Activated CD4-positive, alpha-beta T cell treated with anti-CD3 and anti-CD28 coated beads, Interleukin-2, amount 10 ng/mL, durations not matched to agents 24 days and 14 days (primary cell): ENCODE measurements at places on chromosomes 7 and 10. TPM values are rescaled to one million over a fixed set of nuclear protein-coding genes. Genes with fewer than 3 reads are reported as not detected.

DNA sequence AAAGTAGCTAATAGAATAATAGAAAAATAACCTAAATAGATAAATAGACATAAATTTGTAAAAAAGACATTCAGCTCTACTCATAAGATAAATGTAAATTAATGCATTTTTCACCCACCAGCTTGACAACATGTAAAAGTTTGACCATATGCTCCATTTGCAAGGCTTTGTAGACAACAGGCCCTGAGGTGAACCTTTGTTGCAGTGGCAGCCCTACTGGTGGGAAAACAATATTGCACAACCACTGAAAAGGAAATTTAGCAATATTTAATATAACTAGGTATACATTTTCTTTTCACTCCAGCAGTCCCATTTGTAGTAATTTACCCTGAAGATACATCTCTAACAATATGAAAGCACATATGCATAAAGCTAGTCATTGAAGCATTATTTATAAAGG lies 39.0 kb upstream of the ADRA2A start:
- H3K27ac ChIP-seq: no peak overlapping the region
- H3K27me3 ChIP-seq: peaks cover 5% of the 10 kb centered on the region
- no peaks in the 10 kb centered on the region for H3K4me1 ChIP-seq
- peaks cover 11% of the 10 kb centered on the region for H3K36me3 ChIP-seq
- DNase-seq: no peak

- no peak overlapping the region for H3K27ac ChIP-seq
- DNase-seq: no peak
- H3K4me3 ChIP-seq: no peak overlapping the region
- H3K27me3 ChIP-seq: no peaks in the 10 kb centered on the region
- H3K4me1 ChIP-seq: peaks cover 38% of the 10 kb centered on the region
- H3K36me3 ChIP-seq: peaks cover 51% of the 10 kb centered on the region
Observed at GRCh38 chr10:70597856-70598815, 4.4 kb downstream of the PRF1 start.

DNA sequence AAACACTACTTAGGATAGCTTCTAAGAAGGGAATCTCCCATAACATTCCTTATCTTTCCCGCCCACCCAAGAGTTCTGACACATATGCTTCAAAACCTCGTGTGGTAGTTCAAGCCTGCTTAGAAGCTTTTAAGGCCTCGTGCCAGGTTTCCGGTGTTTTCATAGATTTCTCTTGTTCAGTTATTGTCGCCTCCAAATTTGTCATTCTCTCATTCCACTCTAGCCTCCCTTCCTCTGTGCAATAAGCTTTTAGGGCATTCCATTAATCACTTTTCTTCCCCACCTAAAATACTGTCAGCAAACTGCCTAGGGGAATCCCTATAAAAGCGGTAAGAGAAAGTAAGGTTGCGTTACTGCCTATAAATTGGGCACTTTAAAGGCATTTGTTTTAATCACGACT lies 718 bp upstream of the BPGM start:
- H3K27ac ChIP-seq: no peak overlapping the region
- peaks cover 14% of the 10 kb centered on the region for H3K36me3 ChIP-seq
- H3K4me3 ChIP-seq: no peak overlapping the region
- H3K27me3 ChIP-seq: no peaks in the 10 kb centered on the region
- peaks cover 28% of the 10 kb centered on the region for H3K4me1 ChIP-seq

DNA sequence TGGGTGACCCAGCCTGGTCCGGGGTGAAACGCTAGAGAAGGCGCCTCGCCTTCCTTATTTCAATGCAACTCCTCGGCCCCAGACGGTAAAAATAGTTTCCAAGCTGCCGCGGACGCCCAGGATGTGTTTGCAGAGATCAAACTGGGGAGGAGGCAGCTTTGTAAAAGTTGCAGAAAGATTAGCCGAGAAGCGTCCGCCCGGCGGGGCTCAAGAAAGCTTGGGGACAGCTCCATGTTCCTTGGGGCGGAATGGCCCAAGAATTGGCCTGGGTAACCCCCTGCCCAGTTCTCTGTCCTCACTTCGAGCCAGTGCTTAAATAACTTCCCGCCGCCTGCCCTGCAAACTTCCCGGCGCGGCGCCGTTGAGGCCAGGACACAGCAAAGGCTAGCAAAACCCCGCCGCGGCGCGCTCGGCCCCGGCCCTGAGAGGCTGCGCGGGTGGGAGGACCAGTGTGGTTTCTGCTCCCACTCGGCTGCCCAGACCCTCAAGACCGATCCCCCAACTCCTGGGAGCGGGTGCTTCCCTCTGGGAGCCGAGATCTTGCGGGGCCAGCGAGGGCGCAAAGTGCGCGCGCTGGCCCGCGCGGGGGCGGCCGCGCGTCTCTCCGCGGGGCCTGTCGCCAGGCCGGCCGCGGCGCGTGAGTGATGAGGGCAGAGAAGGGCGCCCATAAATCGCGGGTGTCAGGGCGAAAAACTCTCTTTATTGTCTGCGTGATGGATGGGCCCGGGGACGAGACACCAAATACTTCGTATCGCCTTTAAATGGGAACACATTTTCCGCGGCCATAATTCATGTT lies 6.3 kb upstream of the ZNF503 start:
- H3K4me1 ChIP-seq: peaks cover 19% of the 10 kb centered on the region
- H3K27ac ChIP-seq: no peak overlapping the region
- DNase-seq: no peak

- H3K27ac ChIP-seq: no peak overlapping the region
- H3K4me1 ChIP-seq: no peaks in the 10 kb centered on the region
- peaks cover 4% of the 10 kb centered on the region for H3K27me3 ChIP-seq
- no peak for DNase-seq
- H3K36me3 ChIP-seq: no peaks in the 10 kb centered on the region
Observed at GRCh38 chr7:107958764-107959526, 44.0 kb downstream of the LAMB1 start.

- H3K27me3 ChIP-seq: no peaks in the 10 kb centered on the region
- H3K4me3 ChIP-seq: no peak overlapping the region
- peaks cover 2% of the 10 kb centered on the region for H3K36me3 ChIP-seq
Observed at GRCh38 chr7:77575187-77575586, 38.1 kb downstream of the PTPN12 start.

DNA sequence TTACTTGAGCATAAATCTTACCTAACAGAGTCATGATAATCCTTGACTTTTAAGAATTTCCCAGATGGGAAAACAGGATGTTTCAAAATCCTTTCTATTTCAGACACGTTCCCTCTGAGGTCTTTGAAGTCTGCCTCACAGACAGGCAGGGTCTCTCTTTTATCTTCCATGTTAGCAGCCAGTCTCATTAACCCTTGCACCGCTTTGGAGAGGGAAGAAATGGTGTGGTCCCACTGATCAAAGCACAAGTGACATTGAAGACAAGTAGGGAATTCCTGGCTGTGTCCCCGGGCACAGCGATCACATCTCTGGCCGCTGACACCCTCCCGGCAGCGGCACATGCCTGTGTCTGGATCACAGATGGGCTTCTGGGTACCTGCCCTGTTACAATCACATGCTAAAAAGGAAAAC lies 52.7 kb upstream of the LAMB1 start:
- DNase-seq: no peak
- no peak overlapping the region for H3K27ac ChIP-seq
- H3K27me3 ChIP-seq: peaks cover 4% of the 10 kb centered on the region
- H3K36me3 ChIP-seq: no peaks in the 10 kb centered on the region
- no peaks in the 10 kb centered on the region for H3K4me1 ChIP-seq
- H3K4me3 ChIP-seq: no peak overlapping the region

ABCB4 gene
- not detected in 2 replicates for total RNA-seq

GRB10 gene
- 1.4 and 3.6 TPM in 2 replicates for total RNA-seq
